ENCODE measurements at places on chromosomes 13 and 19. TPM values are rescaled to one million over a fixed set of nuclear protein-coding genes. Genes with fewer than 3 reads are reported as not detected.

Gene ZIC2
- total RNA-seq, result not detected

Gene ZNF699
- 6.5 TPM for total RNA-seq

Gene CYP4F8
- total RNA-seq, result 1.5 TPM

Gene HIPK4
- total RNA-seq, result not detected

Gene ZNF490
- total RNA-seq, result 4.6 TPM

Gene ZSCAN22
- total RNA-seq, result 4.7 TPM

Gene CYP4F12
- 29.5 TPM for total RNA-seq

Gene EMC10
- 30.5 TPM for total RNA-seq

Gene AP1M1
- 21.2 TPM for total RNA-seq

Gene LMO7
- 15.7 TPM for total RNA-seq

- DNase-seq, result no peak
- H3K27ac ChIP-seq, result no peak overlapping the region
- H3K27me3 ChIP-seq, result no peaks in the 10 kb centered on the region
- no peak overlapping the region for H3K4me3 ChIP-seq
- no peaks in the 10 kb centered on the region for H3K36me3 ChIP-seq
These were observed 80.1 kb downstream of the GGACT start for GRCh38 chr13:100508455-100508854.

DNA sequence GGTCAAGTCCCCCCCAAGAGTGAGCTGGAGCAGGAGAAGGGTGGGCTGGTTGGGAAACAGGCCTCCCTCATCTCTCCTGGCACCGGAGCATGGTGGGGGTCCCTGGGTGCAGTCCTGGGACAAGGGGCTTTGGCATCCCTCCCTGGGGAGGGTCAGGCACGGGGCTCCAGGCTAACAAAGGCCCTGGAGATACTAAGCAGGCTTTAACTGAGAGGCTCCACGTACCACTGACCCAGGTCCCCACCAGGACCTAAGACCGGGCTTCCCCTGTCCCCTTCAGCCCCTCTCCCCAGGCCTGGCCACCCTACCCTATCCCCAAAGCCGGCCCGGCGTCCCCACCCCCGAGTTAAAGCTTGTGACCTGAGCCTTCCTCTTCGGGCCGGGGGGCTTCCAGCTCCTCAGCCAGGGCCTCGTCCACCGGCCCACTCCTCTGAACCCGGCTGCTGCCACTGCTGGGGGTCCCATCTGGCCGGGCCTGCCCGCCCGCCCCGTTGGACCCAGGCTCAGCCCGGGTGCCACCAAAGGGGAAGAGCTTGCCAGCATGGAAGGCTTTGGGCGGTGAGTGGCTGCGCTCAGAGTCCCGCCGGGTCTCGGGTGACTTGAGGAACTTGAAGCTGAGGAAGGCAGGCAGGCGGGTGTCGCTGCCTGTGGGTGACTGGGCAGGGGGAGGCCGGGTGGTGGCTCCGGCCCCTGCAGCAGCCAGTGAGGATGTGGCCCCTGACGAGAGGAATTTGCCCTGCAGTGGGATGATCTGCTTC, 10.1 kb downstream of the ANO8 start:
- peaks cover 7% of the 10 kb centered on the region for H3K27me3 ChIP-seq
- H3K4me3 ChIP-seq, result no peak overlapping the region
- no peak overlapping the region for H3K27ac ChIP-seq
- no peak for DNase-seq

DNA sequence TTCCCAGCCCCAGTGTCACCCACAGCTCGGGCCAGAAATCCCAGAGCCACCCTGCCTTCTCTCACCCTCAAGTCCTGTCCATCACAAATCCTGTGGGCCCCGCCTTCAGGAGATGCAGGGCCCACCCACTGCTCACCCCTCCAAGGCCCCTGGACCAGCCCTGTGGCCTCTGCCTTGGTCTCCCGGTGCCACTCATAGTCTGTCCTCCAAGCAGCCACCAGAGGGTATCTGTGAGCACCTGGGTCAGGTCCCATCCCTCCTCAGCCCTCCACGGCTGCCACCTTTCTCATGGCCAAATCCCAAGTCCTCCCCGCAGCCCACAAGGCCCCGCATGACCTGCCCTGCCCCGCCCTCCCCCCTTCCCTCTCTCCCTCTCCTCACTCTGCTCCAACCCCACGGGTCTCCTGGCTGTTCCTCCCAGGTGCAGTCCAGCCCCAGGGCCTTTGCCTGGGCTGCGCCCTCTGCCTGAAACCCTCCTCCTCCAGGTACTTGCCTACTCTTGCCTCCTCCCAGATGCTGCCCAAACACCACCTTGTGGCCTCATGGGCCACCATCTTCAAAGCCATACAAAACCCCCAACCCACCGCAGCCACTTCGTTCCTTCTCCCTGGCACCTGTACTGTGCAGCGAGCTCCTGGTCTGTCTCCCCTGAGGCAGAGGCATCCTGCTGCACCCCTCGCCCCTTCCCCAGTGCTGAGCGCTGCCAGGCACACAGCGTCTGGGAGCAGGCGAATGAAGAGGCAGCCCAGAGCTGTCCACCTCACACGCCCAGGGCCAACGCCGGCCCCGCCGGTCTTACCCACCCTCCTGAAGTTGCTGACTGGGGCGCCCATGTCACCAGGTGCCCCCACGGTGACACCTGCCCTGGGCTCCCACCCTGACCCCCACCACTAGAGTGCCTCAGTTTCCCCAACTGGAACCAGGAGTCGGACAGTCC, 13.2 kb upstream of the UQCR11 start:
- H3K4me3 ChIP-seq, result no peak overlapping the region
- H3K36me3 ChIP-seq, result no peaks in the 10 kb centered on the region
- H3K4me1 ChIP-seq, result no peaks in the 10 kb centered on the region
- no peak for DNase-seq

DNA sequence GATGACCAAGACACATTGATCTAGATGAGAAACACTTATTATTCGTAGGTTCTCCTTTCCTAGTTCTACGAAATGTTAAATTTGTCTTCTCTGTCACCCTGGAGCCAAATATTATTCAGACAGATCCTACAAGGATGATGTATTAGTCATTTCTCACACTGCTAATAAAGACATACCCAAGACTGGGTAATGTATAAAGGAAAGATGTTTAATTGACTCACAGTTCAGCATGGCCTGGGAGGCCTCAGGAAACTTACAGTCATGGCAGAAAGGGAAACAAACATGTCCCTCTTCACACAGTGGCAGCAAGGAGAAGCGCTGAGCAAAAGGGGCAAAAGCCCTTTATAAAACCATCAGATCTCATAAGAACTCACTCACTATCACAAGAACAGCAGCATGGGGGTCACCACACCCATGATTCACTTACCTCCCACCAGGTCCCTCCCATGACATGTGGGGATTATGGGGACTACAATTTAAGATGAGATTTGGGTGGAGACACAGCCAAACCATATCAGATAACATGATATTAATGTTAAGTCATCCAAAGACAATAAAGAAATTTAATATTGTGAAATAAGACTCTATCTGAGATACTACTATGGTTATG, 1248.8 kb upstream of the SLC10A2 start:
- no peak for DNase-seq
- no peaks in the 10 kb centered on the region for H3K27me3 ChIP-seq
- H3K4me3 ChIP-seq, result no peak overlapping the region
- H3K36me3 ChIP-seq, result no peaks in the 10 kb centered on the region

DNA sequence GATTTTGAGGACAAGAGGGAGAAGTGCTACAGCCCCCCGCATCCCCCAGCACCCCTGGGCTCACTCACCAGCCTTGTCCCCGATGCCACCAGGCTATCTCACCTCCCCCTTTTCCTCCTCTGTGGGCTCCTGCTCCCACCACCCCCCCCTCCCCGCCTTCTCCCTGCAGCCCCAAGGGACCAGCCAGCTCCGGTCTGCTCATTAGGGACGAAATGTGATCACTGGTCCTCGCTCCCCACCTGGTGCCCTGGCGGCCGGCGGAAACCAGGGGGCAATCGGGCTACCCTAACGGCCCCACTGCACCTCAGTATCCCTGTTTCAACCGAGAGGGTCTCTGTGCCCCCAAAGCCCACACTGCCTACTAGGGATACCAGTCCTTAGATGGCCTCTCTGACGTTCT, 2.7 kb downstream of the GPR4 start:
- H3K4me1 ChIP-seq, result no peaks in the 10 kb centered on the region
- no peak for DNase-seq
- H3K36me3 ChIP-seq, result no peaks in the 10 kb centered on the region
- no peak overlapping the region for H3K4me3 ChIP-seq
- H3K27ac ChIP-seq, result peak overlapping the region; percentile 65

GRCh38 chr13:50222569-50223332, 207.5 kb downstream of the KCNRG start:
- H3K36me3 ChIP-seq, result no peaks in the 10 kb centered on the region
- peak overlapping the region; percentile 15 for H3K4me3 ChIP-seq
- peak; percentile 73 for DNase-seq

DNA sequence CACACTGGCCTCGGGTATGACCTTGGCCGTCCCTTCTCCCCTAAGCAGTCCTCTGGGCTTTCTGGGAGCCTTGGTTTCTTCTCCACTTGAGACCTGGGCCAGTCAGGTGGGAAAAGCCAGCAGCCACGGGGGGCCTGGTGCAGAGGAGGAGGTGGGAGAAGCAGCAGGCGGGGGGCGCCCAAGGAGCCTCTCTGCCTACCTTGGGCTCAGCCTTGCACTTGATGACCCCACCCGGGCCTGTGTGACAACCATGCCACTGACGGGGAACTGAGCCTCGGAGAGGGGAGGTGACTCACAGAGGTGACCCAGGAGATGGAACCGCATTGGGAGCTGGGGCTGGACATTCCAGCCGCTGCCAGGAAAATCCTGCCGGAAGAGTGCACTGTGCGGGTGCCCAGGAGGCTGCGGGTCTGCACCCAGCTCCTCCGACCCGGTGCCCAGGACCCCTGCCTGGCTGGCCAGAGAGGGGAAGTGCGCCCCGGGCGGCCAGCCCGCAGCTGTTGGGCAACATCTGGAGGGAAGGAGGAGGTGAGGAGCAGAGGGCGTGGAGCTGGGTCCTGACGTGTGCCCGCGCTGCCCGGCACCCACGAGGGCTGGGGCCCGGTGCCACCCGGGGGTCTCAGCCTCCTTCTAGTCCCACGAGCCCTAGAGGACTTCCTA, 23.4 kb upstream of the SLC7A10 start:
- no peaks in the 10 kb centered on the region for H3K36me3 ChIP-seq
- no peaks in the 10 kb centered on the region for H3K4me1 ChIP-seq
- no peak for DNase-seq
- H3K27me3 ChIP-seq, result no peaks in the 10 kb centered on the region

- no peak for DNase-seq
- H3K27me3 ChIP-seq, result no peaks in the 10 kb centered on the region
- H3K27ac ChIP-seq, result no peak overlapping the region
- H3K4me3 ChIP-seq, result no peak overlapping the region
- H3K4me1 ChIP-seq, result no peaks in the 10 kb centered on the region
These were observed 55.6 kb downstream of the RCBTB2 start for GRCh38 chr13:48477191-48477855.

DNA sequence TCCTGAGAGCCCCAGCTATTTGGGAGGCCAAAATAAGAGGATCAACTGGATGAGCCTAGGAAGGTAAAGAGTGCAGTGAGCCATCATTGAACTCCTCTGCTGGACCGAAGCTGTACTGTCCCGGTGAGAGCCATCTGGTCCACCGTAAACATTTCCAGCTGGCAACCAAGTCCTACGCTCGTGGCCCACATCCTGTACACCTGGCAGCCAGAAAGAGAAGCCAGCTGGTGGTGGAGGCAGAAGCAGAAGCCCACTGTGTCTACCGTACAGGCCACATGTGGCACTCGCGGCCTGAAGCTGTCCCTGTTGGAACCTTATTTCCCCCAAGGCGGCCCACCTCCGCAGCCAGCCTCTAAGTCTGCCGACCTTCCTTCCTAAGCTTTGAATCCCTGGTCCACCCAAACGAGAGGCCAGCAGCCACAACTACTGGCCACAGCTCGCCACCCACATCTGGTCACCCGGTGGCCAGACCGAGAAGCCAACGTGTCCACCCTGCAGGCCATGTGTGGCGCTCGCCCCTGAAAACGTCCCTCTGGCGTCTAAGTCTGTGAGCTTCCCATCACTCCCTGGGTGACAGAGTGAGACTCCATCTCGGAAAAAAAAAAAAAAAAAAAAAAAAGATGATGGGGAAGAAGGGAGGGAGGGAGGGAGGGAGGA, 14.2 kb upstream of the ZNF91 start:
- H3K36me3 ChIP-seq, result no peaks in the 10 kb centered on the region
- no peaks in the 10 kb centered on the region for H3K27me3 ChIP-seq
- no peaks in the 10 kb centered on the region for H3K4me1 ChIP-seq

GRCh38 chr19:19137556-19138108, 646 bp downstream of the TMEM161A start:
- peak overlapping the region; percentile 67 for H3K27ac ChIP-seq
- H3K27me3 ChIP-seq, result no peaks in the 10 kb centered on the region
- DNase-seq, result peak; percentile 26
- no peaks in the 10 kb centered on the region for H3K4me1 ChIP-seq
- H3K36me3 ChIP-seq, result no peaks in the 10 kb centered on the region

DNA sequence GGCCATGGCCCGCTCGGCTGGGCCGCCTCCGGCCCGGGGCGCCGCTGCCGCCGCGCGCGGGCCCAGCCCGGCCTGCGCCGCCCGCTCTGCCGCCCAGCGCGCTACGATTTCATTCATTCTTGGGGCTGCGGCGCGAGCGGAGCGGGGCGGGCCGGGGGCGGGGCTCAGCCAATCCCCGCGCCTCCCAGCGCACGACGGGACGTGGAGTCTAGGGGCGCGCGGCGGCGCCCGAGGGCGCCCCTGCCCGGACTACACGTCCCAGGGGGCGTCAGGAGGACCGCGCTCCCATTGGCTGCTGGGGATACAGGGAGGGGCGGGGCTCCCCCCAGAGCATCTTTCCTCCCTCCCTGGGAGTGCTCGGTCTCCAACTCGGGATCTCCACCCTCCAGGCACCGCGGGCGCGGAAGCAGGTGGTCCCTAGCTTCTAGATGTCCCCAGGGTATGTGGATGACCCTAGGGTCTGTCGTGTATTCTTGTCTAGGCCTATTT, 5.6 kb upstream of the DPF1 start:
- DNase-seq, result no peak
- no peak overlapping the region for H3K27ac ChIP-seq
- H3K36me3 ChIP-seq, result no peaks in the 10 kb centered on the region
- H3K4me3 ChIP-seq, result no peak overlapping the region
- H3K27me3 ChIP-seq, result peaks cover 27% of the 10 kb centered on the region

- no peak overlapping the region for H3K27ac ChIP-seq
- no peaks in the 10 kb centered on the region for H3K27me3 ChIP-seq
- H3K36me3 ChIP-seq, result no peaks in the 10 kb centered on the region
These were observed 11.1 kb upstream of the TDRD12 start for GRCh38 chr19:32708457-32708856.

- H3K4me3 ChIP-seq, result no peak overlapping the region
- no peak overlapping the region for H3K27ac ChIP-seq
- no peaks in the 10 kb centered on the region for H3K36me3 ChIP-seq
- no peaks in the 10 kb centered on the region for H3K4me1 ChIP-seq
- DNase-seq, result no peak
These were observed 46.5 kb upstream of the TFDP1 start for GRCh38 chr13:113537909-113538688.

- H3K27me3 ChIP-seq, result peaks cover 11% of the 10 kb centered on the region
- H3K36me3 ChIP-seq, result no peaks in the 10 kb centered on the region
- H3K27ac ChIP-seq, result no peak overlapping the region
- H3K4me1 ChIP-seq, result no peaks in the 10 kb centered on the region
- H3K4me3 ChIP-seq, result no peak overlapping the region
These were observed 1.6 kb upstream of the CACNG6 start for GRCh38 chr19:53989600-53990533.

Measured in uterus (tissue), 4 donors.